ENCODE measurements at places on chromosomes 12 and 14.

GRCh38 chr14:76811561-76811960, 1.1 kb downstream of the ANGEL1 start:
- DNase-seq: no peak

DNA sequence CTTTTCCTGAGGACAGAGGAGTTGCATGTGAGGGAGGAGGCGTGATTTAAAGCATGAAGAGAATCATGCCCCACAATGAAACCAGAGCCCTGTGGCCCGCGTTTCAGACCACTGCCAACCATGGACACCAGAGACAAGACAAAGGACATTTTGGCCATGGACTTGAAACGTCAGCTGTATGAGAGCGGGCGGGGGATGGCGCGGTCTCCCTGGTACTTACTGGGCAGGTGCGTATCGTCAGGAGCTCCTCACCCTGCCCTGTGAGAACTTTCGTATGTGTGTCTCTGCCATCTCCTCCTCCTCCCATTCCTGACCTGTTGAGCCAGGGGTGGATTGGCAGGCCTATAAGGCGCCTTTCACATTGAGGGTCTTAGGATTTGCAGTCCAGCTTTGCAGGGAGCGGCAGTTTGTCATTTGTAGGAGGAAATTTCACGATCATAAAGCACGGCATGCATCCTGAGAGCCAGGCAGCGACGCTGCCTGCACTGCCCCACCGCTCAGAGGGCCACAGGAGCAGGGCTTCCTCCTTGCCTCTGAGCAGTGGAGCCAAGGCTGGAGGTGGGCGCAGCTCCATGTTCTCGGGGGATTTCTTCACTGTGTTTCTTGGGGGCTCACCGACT, 22.2 kb downstream of the SFSWAP start:
- no peak for DNase-seq

GRCh38 chr12:51403681-51404136, 12.5 kb upstream of the GALNT6 start:
- DNase-seq: no peak

DNA sequence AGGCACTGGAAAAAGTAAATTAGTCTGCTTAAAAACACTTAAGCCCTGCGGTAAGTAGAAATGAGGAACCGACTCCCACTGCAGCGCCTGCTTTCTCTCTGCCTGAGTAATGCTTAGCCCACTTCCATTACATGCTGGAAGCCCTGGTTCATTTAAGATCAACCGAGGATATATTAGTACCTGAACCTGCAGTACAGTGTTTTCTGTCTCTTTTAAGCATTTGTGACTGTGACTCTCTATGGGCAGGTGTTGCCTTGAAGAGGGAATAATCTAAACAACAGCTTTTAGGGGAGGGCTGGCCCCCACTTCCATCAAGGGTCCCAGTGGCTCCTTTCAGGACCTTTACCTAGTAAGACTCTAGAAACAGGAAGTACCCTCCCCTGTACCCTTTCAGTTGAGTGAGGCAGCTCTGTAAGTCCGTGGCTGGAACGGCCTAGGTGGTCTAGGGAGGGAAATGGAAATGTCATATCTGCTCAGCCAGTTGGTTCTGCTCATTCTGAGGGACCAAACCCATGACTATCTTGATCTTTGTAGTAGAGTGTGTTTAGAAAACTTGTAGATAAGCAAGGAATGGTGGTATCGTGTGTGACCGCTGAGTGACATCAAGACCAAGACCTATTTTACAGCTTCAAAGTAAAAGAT, 56.2 kb downstream of the FNTB start:
- DNase-seq: no peak

- no peak for DNase-seq
Observed at GRCh38 chr12:67582238-67582834, 66.2 kb upstream of the DYRK2 start.

- no peak for DNase-seq
Observed at GRCh38 chr12:62919838-62920237, 15.1 kb downstream of the PPM1H start.

- no peak for DNase-seq
Observed at GRCh38 chr14:76955575-76956315, 72.8 kb downstream of the IRF2BPL start.

DNA sequence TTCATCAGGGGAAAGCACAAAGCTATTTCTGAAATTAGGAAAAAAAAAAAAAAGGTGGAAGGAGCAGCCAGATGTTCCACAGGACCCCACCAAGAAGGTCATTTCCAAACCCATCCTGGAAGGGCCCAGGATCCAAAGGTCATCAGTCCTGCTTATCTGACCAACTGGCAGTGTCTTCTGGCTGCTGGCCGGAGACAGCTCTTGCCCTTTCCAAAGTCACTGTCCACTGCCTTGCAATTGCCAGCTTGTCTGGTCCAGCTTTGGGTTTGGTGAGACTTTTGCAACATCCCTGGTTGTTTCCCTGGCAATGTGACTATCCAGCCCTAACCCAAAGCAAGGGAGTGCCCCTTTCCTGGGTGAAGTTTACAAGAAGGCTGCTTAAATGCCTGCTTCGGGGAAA, 18.9 kb upstream of the HSPB8 start:
- no peak for DNase-seq

Measured in thoracic aorta (tissue), 2 donors.